ENCODE measurements at places on chromosomes 3 and 15. TPM values are rescaled to one million over a fixed set of nuclear protein-coding genes. Genes with fewer than 3 reads are reported as not detected.

DNA sequence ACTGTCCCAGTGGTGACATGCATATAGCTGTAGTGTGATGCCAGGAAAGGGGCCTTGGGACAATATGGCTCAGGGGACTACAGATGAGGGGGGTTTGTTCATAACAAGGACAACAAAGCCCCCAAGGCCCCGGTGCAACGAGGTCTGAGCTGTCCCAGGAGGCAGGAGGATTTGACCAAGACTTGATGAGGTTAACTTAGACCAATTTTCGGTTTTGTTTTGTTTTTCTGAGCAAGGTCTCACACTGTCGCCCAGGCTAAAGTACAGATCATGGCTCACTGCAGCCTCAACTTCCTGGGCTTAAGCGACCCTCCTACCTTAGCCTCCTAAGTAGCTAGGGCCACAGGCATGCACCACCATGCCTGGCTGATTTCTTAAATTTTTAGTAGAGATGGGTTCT, 23.8 kb downstream of the EFCAB12 start:
- DNase-seq = no peak

- DNase-seq = no peak
Observed at GRCh38 chr15:89858661-89859458, 34.9 kb downstream of the AP3S2 start.

ISL2 gene
- 0.23 TPM for total RNA-seq

CCR1 gene
- total RNA-seq = 0.12 TPM

- no peak for DNase-seq
Observed at GRCh38 chr3:55646121-55646520, 159.0 kb upstream of the WNT5A start.

DNA sequence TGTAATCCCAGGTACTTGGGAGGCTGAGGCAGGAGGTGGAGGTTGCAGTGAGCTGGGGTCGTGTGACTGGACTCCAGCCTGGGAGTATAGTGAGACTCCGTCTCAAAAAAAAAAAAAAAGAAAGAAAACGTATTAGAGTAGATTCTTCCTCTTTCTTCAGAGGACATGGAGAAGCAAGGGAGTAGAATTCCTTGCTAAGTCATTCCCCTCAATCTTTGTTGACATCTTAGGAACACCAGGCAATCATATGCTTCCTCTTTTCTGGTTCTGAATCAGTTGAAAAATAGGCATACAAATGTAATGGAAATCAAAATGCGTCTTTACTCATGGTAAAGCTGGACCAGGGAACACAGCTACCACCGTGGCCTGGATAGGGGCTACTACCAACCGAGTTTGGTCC, 38.3 kb upstream of the ATOSA start:
- DNase-seq = no peak

DNA sequence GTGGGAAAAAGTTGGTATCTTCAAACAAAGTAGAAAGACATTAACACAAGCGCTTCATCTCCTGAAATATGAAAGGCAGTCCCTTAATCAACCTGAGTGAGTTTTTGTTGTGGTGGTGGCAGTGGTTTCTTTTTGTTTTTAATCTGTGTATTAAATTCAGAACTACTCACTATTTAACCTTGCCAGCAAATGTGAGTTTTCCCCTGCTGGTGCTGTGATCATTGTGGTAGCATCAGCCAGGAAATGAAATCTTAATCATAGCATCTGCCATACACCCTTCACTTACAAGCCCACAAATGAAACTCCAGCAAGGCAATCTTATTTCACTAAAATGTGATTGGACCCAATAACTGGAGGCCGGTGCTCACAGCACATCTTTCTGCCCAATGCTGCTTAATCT, 229.7 kb downstream of the SHOX2 start:
- DNase-seq = no peak

DNA sequence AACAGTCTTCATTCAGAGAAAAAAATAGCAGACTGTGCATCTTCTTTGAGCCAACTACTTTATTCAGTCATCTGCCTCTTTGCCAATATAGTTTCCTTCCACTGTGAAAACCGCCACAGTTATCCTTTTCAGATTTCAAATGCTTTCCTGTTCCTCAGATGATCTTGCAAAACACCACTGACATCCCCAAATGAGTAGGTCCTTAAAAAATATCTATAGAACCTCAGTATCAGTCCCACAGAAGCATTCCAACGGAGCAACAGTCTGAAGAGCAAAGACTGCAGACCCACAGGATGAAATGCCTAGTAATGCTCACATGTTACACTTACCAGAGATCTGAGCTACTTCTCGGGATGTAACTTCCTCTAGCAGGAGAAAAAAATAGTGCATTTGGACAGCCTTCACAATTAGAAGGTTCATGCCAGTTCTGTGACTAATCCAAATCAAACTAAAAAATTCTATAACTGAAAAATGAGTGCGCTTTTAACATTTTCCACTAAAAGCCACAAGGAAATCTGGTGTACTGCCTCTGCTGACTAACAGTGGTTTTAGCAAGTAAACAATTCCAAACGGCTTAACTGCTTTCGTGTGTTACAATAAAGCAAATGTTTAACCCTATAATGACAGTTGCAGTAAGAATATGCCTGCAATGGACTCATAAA, at the start of gene ANKRD28:
TSS of gene ANKRD28 (minus strand) at position 338 of the 662 bp plus-strand sequence. CDS start 1,458 bp downstream, outside the sequence.
- no peak for DNase-seq

DNA sequence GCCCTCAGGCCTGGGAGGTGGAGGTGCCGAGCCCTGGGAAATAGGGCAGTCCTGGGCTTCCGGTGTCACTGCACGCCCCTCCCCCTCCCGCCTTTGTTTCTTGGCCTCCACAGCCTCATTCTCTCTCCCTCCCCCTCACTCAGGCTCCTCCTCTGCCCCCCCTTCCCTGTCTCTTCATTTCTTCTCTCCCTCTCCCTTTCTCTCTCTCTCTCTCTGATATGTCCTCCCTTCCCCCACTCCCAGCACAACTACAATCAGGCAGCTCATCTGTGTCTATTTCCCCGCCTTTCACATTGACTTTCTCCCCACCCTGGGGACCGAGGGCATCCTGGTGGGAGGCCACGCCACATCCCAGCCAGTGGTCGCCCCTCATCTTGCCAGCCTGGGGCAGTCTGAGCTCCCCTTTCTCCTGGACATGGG, 40.2 kb downstream of the IDH2 start:
- DNase-seq = peak; percentile 35

CEP70 gene
- total RNA-seq = 23.4 TPM

DNA sequence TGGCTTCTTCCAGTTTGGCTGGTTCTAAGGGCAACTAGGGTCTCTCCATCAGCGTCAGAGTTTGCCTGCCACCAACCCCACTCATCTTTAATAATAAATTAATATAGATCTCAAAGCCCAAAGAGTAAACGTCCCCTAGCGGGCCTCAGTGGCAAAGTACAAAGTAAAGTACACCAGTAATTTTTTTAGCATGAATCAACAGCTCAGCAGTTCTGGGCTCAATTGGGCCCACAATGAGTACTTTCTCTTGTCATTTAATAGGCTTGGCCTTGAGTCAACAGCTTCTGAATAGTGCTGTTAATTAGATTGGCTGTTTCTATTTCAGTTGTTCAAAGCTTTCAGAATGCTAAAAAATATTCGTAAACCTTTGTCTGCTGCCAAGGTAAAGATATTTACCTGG, 89.0 kb upstream of the PFN2 start:
- DNase-seq = no peak

GRCh38 chr15:95442107-95442719, 888.3 kb upstream of the NR2F2 start:
- no peak for DNase-seq

DNA sequence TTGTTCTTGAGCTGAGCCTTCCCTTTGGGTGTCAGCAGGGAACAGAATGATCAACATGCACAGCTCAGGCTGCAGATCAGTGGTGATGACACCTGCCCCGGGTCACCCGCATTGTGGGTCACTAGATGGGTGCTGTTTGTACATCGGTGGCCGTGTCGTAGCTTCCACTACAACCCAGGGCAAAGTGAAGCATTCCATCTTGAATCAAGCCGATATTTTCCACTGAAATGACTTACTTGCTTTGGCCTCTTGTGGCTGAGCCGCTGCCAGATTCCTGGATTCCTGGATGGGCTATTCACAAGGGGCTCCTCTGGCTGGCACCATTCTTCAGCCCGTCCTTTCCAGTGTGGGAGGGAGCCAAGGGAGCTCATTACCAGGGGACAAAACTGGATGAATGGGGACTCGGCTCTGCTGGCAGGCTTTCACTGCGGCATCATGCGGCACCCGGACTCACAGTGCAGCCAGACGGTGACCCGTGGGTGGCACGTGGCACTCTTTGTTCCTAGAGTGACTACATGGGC, 65.6 kb downstream of the SLCO3A1 start:
- no peak for DNase-seq

- no peak for DNase-seq
Observed at GRCh38 chr3:107837895-107838612, 252.8 kb downstream of the CD47 start.

GRCh38 chr3:64457811-64458210, 230.0 kb downstream of the ADAMTS9 start:
- no peak for DNase-seq

DNA sequence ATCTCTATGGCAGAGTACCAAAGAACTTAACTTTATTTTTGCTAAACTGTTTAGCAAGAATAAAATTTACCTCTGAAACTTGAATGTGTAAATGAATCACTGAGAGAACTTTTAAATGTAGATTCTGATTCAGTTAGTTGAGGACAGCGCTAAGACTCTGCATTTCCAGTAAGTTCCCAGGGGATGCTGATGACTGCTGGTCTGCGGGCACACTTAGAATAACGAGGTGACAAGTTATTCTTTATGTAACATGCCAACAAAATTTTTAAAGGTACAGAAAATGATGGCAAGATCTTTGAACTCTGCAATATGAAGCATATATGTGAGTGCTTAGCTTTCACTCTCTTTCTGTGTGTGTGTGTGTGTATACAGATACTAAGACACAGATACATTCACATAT, 56.4 kb downstream of the TGFBR2 start:
- DNase-seq = no peak

Measured in T-cell (primary cell).